ENCODE measurements at places on chromosomes 7 and 10.

DNA sequence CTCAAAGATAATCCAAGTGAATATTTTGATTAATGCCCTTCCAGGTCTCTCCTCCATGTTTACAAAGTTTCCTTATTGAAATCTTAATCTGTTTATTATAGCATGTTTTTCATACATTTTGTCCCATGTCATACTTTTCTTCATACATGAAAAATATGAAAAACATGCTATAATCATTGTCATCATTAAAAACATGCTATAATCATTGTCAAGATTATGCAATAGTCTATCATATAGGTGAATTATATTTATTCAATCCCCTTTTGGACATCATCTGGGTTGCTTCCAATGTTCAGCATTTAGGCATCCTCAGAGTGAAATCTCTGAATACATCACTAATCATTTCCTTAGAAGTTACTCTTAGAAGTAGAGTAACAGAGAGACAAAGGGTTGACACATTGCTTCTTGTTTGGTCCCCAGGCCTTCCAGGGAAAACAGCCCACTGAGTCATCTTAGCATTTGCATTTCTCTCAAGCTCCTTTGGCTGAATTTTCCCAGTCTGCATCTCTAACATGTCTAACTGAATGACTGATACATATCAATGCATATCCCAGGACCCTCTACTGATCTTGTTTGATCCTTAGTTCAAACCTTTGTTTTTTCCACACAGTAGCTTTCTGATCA, 87.0 kb downstream of the SGMS1 start:
- DNase-seq, result no peak

DNA sequence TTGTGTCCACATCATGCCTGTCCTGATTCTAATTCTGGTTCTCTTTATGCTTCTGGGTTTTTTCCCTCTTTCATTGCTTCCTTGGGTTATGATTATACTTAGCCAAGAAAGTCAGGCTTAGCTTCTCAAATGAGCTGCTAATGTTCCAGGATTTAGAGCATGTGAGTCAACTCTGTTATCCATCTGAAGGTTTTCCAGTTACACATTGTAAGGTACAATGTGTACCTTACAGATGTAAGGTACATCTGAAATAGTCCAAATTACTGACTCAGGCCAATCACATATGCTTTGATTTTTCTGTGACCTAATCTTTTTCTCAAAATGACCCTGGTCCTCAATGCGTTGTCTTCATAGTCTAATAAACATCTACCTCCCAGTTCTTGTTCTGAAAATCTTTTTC, 13.3 kb upstream of the MIOS start:
- no peak for DNase-seq

DNA sequence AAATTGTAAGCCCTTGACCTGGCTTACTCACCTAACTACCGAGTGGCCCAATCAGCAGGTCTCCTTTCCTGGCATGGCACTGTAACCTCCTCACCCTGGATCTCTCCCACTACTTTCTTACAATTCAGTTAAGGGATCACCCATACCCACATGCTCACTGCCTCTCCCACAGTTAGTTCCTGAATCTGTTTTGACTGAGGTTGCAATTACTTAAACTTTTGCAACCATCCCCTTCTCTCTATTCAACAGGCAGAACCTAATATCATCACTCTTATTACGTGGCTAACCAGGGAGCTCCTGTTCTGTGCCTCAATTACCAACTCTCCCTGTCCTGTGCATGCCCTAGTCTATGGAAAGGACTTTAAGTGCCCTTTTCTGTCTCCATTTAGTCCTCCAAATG, 84.2 kb upstream of the IKZF1 start:
- DNase-seq, result no peak

- no peak for DNase-seq
Measured at GRCh38 chr10:5575144-5575481, 50.4 kb downstream of the CALML3 start.

GRCh38 chr10:87594864-87595263, 64.8 kb upstream of the PAPSS2 start:
- no peak for DNase-seq

DNA sequence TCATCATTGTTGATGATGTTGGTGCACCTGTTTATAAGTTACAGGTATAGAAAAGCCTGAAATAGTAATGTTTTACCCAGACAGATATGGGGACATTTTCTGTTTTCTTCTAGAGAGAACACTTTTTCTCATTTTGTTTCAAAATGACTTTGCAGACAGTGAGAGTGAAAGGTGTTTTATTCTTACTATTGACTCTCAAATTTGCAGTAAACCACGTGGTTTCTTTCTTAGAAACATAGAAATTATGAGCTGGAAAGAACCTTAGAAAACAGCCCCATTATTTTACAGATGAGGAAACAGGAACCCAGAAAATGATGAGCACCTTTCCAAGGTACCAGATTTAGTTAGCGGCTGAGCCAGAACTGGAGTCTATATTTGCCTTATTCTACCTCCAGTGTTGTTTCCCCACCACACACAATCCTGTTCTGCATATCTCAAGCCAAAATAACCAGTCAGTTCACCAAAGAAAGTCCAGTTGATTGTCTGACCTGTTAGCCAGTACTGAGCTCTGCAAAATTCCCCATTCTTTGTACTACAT, 138.9 kb upstream of the AHR start:
- no peak for DNase-seq
